ENCODE measurements at places on chromosomes 13 and 19. TPM values are rescaled to one million over a fixed set of nuclear protein-coding genes. Genes with fewer than 3 reads are reported as not detected.

DNA sequence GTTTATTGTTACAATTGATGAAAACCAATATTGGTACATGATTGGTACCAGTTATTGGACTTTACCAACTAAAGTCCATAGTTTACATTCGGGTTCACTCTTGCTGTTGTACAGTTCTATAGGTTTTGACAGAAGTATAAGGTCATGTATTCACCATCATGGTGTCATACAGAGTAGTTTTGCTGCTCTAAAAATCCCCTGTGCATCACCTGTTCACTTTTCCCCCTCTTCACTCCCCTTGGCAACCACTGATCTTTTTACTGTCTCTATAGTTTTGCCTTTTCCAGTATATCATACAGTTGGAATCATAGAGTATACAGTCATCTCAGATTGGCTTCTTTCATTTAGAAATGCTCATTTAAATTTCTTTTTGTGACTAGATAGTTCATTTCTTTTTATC lies 51.2 kb upstream of the MED4 start:
- DNase-seq: no peak

DNA sequence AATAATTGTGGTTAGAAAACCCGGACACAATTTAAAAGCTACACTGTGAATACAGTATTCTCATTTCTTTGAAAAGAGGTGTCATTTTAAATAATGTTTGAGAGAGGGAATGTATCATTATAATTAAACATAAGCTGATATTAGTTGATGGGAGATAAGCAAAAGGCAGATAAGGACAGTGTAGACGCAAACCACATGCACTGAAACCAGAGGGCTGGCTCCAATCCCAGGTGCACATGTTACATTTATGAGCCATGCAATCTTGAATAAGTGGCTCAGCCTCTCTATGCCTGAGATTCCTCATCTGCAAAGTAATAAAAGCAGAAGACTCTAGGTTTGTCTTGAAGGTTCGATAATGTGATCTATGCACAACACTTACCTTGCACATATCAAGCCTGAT lies 238.7 kb downstream of the EFNB2 start:
- peak; percentile 6 for DNase-seq

DNA sequence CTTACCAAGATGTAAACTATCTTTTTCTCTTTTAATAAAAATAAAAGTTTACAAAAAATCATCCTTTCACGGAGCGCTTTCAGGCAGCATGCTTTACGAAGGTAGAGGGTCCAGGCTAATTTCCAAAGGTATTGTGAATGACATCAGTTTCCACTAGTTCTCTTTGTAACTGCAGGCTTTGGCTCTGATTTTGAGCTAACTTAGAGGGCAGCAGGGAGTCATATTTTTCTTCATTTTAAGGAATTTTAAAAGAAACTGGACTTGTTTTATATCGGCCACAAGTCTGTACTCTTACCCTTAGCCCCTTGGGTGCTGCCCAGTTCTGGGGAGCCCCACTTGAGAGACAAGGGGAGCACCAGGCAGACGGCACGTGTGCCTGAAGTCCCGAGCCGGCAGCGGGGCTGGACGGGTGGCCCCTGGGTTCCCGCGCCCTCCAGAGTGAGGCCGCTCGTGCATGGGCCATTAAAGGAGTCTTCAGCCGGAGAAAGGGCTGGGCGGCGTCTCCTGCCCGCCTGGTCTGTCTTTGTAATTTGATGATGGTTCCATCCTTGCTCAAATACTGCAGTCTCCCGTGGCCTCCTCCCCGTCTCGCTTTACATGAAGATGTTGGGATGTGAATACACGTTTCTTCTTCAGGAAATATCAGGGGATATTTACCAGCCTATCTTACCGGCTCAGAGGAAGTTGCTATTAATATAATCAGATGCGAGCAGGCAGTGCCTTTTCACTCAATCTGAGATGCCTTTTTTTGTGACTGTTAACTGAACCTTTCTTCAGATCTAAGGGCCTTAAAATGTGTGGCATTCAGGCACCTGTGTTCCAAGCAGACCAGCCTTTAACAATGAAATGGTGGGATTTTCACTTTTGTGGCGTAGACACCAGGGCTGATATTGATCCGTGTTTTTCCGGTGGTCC lies 67.4 kb downstream of the GGACT start:
- no peak for DNase-seq

GRCh38 chr13:40665126-40666044 lies 1.1 kb downstream of the FOXO1 start:
- DNase-seq: peak; percentile 47

Gene CDX2
- not detected for total RNA-seq

DNA sequence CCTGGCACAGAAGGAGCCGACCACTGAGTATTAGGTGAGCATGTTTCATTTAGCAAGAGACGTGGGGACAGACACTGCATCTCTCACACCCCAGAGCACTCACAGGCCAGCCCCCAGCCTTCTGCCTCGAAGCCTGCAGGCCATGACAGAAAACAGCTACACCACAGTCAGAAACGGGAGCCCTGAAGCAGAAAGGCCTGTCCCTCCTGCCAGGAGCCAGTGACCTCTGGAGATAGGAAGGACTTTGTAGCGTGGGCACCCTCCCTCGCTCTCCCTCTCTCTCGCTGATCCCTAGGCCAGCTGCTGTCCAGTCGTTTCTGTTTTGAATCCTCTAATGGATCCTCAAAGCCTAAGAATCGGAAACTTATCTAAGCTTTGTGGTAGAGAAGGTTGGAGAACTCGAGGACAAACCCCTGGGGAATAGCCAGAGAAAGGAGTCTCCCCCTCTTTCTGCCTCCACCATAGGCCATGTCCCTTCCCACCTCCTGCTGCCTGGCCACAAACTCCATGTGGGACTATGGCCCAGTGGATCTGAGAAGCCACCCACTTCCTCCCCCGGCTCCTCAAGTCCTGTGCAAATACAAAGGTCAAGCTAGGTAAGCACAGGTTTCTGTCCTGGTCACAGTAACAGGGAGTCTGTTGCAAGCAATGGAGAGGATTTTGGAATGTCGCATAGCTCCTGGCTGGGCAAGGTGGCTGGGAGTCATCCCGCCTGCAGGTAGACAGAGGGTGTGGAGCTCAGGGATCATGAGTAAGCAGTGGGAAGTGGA lies 95.1 kb downstream of the NUFIP1 start:
- DNase-seq: no peak

DNA sequence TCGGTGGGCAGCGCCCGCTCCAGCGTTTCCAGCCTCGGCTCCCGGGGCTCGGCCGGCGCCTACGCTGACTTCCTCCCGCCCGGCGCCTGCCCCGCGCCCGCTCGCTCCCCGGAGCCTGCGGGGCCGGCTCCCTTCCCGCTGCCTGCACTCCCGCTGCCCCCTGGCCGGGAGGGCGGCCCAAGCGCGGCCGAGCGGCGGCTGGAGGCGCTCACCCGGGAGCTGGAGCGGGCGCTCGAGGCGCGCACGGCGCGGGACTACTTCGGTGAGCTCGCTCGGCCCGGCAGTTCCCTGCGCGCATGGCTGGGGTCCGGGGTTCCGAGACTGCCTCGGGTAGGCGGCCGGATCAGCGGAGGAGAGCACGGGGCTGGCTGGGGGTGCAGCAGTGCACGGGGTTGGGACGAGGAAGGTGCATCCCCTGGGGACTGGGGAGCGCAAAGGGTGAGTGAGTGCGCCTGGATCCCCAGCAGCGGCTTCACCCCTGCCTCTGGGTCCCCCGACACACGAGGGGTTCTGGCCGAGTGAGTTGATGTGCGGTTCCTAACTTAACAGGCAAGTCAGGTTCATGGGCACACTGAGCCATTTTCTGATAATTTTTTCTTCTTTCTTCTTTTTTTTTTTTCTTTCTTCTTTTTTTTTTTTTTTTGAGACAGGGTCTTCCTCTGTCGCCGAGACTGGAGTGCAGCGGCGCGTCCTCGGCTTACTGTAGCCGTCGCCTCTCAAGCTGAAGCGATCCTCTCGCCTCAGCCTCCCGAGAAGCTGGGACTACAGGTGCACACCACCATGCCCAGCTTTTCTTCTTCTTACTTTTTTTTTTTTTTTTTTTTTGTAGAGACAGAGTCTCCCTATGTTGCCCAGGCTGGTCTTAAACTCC lies 1.1 kb downstream of the WTIP start:
- DNase-seq: peak; percentile 39

DNA sequence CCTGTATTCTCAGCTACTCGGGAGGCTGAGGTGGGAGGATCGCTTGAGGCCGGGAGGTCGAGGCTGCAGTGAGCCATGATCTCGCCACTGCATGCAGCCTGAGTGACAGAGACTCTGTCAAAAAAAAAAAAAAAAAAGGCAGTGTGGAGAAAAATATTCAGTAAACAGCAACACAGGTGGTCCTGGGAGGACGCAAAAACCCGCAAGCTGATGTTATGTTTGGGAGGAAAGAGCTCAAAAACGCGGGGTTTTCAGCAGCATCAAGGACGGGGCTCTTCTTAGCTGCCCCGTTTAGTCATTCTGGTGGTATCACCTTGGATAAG lies 599 bp upstream of the ZNF784 start:
- no peak for DNase-seq

GRCh38 chr13:90154311-90154960 lies 1193.1 kb upstream of the MIR17HG start:
- DNase-seq: no peak

DNA sequence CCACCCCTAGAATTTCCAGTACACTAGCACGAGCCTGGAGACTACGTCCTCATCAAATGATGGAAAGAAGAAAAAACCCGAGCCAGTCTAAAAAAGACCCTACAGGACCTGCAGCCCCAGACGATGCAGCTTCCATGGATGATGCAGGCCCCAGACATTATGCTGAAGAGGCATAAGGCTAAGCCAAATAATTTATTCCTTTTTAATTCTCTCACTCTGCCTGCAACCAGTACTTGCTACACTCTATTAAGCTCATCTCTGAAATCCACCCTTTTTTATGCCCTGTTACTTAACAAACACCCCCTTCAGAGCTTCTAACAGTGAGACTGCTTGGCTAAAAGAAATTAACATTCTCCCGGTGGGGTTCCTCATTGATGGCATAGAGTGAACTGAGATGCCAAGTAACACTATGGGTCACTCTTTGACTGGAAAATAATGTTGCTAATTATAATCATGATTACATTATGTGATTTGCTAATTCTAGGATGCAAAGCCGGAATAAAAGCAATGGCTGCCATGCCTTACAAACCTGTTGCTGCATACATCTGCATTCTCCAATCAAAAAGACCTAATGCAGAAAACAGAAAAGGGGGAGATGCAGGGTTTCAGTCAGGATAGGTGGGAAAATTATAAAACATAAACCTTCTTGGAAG lies 1462.4 kb downstream of the UQCRFS1 start:
- DNase-seq: no peak

DNA sequence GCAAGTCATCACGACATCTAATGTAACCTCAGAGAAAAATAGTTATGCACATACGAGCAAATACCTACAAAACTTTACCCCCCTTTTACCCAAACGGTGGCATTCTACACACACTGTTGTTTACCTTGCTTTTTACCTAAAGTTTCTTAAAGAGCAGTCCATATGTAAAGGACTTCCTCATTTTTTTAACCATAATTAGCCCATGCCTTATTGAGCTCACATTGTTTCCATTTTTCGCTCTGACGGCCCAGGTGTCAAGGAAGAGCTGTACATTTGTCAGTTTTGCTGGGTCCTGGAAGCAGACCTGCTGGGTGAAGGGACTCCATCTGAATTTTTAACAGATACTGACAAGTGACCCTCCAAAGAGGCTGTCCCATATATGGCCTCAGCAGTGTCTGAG lies 89.4 kb downstream of the STK24 start:
- DNase-seq: no peak

Gene APOC4
- not detected for total RNA-seq

DNA sequence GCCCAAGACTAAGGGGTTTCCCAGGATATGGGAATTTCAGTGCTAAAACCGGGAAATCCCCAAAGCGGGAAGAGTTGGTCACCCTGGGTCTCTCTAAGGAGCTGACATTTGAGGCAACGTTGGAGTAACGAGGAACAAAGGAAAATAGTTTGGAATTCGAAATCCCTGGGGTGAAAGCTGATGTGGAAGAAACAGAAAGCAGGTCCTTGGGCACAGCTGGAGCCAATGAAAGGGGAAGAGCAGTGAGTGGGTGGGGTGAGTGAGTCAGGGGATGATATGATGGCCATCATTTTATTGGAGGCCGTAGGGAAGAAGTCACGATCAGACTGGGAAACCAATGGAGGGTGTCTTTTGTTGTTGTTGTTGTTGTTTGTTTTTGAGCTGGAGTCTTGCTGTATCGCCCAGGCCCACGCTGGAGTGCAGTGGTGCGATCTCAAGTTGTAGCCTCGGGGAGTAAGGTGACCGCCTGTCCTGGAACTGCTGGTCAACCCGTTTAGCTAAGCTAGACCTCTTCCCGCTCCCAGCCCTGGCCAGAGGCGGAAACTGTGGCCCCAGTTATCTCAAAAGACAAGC lies 3.4 kb upstream of the RFX2 start:
- DNase-seq: no peak

Gene URI1
- total RNA-seq: 60.4 TPM

Gene LHB
- total RNA-seq: not detected

Gene TLE2
- 3.8 TPM for total RNA-seq

- DNase-seq: peak; percentile 81
These were observed 18.8 kb downstream of the CYTH2 start for GRCh38 chr19:48487948-48488347.

- peak; percentile 88 for DNase-seq
These were observed 37.6 kb upstream of the NANOS3 start for GRCh38 chr19:13839130-13839937.

- no peak for DNase-seq
These were observed 15.2 kb downstream of the KCTD15 start for GRCh38 chr19:33811736-33812387.

DNA sequence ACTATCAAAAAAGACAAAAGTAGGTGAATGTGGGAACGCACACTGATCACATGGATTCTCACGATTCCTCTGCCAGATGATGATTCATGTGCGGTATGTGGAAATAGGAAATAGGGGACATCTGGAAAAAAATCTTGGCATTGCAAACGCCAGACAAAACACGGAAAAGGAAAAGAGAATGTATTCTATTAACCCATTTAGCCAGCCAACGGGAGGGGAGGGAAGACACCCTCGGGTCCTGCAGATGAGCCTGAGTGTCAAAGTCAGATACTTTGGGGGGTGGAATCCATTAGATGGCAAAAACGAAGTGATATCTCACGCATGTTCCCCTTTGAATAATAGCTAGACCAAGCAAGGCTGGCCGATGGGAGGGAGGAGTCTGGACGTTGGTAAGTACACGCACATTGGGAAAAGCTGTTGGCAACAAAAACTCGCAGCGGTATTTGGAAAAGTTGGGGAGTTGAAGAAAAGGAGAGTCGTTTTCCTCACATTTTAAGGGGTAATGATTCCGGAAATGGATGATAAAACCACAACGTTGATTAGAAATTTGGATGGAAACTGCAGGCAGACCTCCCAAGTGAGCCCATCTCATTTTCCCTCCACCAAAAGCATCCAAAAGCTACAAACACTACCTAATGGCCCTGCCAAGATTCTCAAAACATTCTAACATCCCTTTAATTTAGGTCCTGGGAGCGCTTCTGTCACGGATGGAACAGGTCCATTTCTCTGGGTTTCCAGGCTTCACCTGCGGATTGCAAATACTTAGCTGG lies 73.6 kb downstream of the COL4A1 start:
- DNase-seq: peak; percentile 65

Gene ZNF534
- 0.17 TPM for total RNA-seq

- no peak for DNase-seq
These were observed 864.1 kb downstream of the DIAPH3 start for GRCh38 chr13:59299584-59299983.

GRCh38 chr19:50959731-50960500 lies 7.1 kb upstream of the KLK5 start:
- DNase-seq: no peak

Gene TTYH1
- not detected for total RNA-seq

Gene SBK2
- not detected for total RNA-seq
